ENCODE measurements at places on chromosomes 11 and 22.

- DNase-seq: no peak
These were observed 51.8 kb downstream of the COMMD9 start for GRCh38 chr11:36237391-36237790.

DNA sequence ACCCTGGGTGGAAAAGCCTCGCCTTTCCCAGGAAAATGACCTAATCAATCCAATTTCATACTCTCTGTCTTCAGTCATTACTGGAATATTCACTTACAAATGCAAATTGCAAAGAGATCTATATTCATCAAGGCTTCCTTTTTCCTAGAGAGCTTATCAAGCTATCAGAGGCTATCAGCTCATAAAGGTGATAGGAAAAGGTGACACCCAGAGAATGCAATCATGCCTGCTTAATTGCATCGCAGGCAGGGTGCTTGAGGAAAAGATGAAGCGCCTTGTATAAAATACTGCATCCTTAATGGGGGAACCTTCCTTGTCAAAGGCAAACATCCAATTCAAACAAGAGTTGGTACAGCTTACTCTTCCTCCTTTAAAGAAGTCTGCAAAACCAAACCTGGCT is 59.7 kb downstream of the SHANK2 start:
- no peak for DNase-seq

DNA sequence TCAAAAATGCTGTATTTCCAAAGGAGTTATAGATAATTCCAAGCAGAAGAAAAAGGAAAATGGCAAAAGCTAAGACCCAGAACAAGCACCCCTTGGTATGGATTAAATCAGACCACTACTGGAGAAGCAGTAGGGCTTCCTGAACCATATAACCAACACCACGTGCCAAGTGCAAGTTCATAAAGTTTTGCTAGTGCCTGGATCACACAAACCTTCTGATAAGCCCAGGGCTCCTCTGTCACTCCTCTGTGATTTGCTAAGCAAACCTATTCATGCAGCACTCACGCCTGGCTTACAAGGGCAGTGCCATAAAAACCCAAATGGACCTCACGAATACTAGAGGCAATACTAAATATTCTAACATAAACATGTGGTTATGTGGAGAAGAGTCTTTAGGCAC is 13.3 kb downstream of the LARGE1 start:
- DNase-seq: no peak

- no peak for DNase-seq
These were observed 16.2 kb upstream of the RRAS2 start for GRCh38 chr11:14374922-14375830.

DNA sequence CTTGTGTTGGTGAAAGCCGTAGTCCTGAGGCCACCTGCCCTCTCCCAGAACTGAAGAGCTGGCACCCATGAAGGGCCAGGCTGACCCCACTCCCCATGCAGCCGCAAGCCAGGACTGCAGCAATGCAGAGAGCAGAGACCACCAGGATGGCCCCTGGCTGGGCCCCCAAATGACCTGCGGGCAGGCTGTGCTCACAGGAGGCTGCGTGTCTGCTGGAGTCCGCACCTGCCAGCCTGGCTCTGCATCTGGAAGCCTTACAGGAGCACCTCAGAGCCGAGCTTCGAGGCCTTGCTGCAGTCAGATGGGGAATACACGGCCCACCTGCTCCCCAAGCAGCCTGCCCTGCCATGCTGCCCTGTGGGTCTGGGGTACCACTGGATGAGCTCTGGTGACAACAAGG is 1336.8 kb downstream of the TBC1D22A start:
- no peak for DNase-seq

DNA sequence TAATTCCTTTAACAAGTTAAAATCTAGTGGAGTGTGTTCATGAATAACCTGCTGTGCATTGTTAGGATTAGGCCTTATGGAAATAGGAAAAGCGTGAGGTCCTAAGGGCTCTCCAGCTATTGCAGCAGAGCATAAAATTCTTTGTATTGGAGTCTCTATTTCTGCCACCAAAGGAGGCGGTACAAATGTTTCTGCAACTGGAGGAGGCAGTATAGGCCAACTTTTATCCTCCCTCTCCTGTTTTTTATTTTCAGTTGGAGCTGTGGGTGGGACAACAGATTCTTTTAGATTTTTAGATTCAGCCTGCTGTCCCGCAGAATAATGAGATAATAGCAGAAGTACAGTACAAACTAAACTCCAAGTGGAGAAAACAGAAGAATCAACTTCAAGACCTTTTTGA is 26.2 kb downstream of the OR10A6 start:
- no peak for DNase-seq

DNA sequence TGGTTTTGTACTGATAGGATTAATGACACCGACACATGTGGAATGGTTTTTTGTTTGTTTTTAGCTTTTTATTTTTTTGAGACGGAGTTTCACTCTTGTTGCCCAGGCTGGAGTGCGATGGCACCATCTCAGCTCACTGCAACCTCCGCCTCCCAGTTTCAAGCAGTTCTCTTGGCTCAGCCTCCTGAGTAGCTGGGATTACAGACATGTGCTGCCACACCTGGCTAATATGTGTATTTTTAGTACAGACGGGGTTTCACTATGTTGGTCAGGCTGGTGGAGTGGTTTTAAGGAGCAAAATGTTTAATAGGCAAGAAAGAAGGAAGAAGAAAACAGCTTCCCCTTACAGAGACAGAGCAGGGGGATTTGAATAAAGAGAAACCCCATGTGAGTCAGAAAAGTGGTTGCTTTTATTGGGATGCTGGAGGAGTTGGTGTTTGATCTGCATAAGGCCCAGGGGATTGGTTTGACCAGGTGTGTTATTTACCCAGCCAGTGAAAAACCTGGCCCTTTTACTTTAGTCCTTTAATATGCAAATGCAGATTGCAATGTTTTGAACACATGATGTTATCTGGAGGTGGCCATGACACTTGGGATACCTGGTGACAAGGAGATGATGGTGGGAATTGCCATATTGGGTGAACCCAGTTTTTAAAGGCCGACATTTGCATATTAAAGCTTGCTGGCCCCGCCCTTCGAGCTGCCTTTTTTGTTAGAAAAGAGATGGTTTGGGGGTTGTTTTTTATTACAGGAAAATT is 24.3 kb downstream of the SUSD2 start:
- no peak for DNase-seq

GRCh38 chr11:33179348-33179803 is 18.1 kb upstream of the CSTF3 start:
- DNase-seq: no peak

DNA sequence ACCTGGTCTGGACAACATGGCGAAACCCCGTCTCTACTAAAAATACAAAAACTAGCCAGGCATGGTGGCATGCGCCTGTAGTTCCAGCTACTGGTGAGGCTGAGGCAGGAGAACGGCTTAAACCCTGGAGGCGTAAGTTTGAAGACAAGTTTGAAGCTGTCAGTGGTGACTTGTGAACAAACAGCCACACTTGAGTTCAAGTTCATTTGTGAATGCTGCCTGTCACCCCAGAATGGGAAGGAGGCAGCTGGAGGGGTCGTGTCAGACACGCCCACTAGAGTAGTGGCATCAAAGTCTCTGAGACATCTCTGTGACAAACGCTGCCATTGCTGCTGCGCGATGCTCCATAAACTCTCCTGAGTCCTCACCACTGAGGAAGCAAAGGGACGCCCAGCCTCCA is 74.2 kb downstream of the DGCR2 start:
- no peak for DNase-seq

DNA sequence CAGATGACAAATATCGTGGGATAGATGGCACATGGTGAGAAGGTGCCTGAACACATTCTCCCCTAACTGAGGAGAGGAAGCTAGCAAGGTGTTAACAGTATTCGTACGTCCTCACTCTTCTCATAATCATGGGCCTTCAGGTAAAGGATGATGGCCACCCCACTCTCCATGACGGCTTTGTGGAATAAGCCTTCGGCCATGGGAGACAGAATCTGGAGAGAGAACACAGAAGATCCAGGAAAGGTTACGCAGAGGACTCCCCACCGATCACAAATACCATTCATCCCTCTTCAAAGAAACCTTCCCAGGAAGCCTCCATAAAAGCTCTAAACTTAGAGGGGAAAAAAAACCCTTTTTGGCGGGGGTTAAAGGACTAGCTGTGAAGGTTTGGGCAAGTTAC is 189.9 kb downstream of the BCR start:
- no peak for DNase-seq

- no peak for DNase-seq
These were observed 2.4 kb downstream of the MOB2 start for GRCh38 chr11:1484061-1484671.

- no peak for DNase-seq
These were observed 67.1 kb downstream of the GRIK4 start for GRCh38 chr11:120578596-120579154.

DNA sequence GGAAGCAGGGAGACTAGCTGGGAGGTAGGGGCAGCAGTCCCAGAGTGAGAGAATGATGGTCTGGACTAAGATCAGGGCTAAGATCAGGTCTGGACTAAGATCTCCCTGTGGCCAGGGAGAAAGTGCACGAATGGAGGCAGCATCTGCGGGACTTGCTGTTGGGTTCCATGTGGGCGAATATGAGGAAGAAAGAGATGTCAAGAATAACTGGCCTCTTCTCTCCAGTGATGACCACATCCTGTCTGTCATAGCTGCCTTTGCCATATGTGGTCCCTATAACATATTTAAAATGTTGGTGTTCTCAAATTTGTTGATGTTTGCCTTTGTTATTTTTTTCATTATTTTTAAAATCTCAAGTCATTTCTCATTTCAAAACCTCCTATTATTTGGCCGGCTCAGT is 27.4 kb upstream of the CXCR5 start:
- DNase-seq: no peak

- DNase-seq: no peak
These were observed 35.6 kb upstream of the APOBEC3A start for GRCh38 chr22:38921806-38922205.

DNA sequence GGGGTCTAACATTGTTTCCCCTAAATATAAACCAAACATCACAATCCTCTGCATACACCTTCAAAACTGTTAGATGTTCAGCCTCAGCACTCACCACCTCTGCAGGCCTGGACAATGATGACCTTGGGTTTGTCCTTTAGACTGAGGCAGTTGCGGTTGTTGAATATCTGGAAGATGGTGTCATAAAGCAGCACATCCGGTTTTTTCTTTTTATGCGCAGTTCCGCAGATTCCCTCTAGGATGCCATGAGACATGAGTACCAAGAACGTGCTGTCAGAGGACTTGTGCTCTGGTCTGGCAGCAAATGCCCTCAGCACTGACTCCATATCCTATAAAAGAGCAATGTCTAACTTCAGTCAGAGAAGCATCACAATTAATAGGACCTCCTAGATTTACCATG is 22.8 kb downstream of the CASP5 start:
- DNase-seq: no peak

DNA sequence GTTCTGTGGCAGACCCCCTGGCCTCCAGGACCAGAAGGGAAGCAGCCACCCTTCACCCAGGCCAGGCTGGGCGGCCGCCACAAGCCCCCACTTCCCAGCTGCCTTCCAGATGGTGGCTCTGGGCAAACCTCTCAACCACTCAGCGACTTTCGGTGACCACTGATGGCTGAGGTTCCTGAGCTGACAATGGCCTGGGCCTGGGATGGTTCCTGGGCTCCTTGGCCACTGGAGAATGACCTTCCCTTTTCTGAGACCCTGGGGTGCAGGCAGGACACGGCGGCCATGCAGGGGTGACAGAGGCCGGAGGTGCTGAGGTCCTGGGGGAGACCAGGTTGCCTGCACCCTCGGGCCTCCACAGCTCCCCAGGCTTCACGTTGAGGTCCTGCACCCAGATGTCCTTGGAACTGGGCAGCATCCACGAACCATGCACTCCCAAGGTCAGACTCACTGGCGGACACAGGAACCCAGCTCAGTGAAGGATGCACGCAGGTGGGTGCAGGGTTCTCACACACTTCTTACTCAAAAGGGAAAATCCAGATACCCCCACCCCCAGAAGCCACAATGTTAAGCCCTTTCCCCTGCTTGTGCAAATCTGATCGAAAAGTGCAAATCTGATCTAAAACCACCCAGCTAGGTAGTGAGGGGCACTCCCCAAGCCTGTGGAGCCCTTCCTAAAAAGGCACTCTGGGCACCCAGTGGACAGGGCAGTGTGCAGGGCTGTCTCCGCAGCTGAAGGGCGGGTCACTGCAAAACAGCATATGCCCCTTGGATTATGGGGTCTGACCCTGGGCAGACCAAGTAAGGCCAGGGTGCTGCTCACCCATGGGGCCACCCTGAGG is 13.9 kb upstream of the PHLDA2 start:
- DNase-seq: no peak

DNA sequence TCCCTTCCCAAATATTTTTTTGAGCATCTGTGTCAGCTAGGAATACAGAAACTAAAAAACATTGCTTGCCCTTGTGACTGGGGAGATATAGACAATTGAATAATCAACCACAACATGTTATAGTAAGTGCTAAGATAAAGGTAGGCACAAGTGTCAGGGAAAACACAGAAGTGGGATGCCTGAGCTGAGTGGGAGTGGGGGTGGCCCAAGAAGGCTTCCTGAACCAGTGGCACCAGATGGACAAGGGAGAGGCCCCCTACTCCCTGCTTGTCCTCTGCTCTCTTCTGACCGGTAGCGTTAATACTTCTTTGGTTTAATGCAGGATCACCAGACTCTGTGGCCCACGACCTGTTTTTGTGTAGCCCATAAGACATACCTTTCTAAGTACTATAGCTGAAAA is 48.8 kb downstream of the PACS1 start:
- DNase-seq: no peak

DNA sequence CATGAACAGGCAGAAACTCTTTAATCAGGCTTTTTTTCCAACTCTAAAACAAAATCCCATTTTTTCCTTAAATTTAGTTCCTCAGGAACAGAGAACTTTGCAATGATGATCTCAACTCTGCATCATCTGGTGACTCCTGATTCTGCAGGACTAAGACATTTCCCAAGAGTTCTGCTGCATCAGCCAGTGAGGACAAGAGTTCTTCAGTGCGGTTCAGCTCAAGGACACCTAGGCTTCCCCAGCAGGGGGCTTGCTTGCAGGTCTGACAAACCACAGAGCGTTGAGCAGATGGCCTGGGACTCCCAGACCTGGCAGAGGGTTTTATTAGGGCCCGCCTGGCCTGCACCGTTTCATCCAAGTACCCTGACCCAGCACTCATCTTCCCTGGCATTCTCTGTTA is 6.4 kb downstream of the CDCA5 start:
- DNase-seq: no peak

DNA sequence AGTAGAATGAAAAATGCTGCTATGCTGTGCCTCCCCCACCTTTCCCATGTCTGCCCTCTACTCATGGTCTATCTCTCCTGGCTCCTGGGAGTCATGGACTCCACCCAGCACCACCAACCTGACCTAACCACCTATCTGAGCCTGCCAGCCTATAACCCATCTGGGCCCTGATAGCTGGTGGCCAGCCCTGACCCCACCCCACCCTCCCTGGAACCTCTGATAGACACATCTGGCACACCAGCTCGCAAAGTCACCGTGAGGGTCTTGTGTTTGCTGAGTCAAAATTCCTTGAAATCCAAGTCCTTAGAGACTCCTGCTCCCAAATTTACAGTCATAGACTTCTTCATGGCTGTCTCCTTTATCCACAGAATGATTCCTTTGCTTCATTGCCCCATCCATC is 14.9 kb upstream of the HBE1 start:
- no peak for DNase-seq

Measured in NCI-H2081 treated with DMSO at 0.1 percent for 48 hours (cell line).